Liver (tissue), 10 donors: ENCODE measurements at places on chromosomes 7 and 10.

- DNase-seq, result no peak
- no peaks in the 10 kb centered on the region for H3K27me3 ChIP-seq
- no peak overlapping the region for H3K27ac ChIP-seq
- H3K4me3 ChIP-seq, result no peak overlapping the region
- no peaks in the 10 kb centered on the region for H3K36me3 ChIP-seq
- H3K4me1 ChIP-seq, result no peaks in the 10 kb centered on the region
These were observed 292.5 kb downstream of the TCERG1L start for GRCh38 chr10:131018886-131019500.

- no peak overlapping the region for H3K27ac ChIP-seq
- no peak overlapping the region for H3K4me3 ChIP-seq
- H3K27me3 ChIP-seq, result no peaks in the 10 kb centered on the region
- DNase-seq, result no peak
- H3K4me1 ChIP-seq, result no peaks in the 10 kb centered on the region
- H3K36me3 ChIP-seq, result no peaks in the 10 kb centered on the region
These were observed 484.2 kb downstream of the PLXNA4 start for GRCh38 chr7:132092106-132092505.

GRCh38 chr10:94546049-94546900 is 687 bp downstream of the HELLS start:
- DNase-seq, result no peak
- peak overlapping the region; percentile 82 for H3K4me3 ChIP-seq
- H3K4me1 ChIP-seq, result peaks cover 19% of the 10 kb centered on the region
- no peak overlapping the region for H3K27ac ChIP-seq
- no peaks in the 10 kb centered on the region for H3K36me3 ChIP-seq
- no peaks in the 10 kb centered on the region for H3K27me3 ChIP-seq

- peaks cover 5% of the 10 kb centered on the region for H3K36me3 ChIP-seq
- H3K4me1 ChIP-seq, result no peaks in the 10 kb centered on the region
- H3K27ac ChIP-seq, result no peak overlapping the region
- no peak overlapping the region for H3K4me3 ChIP-seq
- DNase-seq, result no peak
These were observed 27.5 kb downstream of the ELFN1 start for GRCh38 chr7:1697499-1698125.

DNA sequence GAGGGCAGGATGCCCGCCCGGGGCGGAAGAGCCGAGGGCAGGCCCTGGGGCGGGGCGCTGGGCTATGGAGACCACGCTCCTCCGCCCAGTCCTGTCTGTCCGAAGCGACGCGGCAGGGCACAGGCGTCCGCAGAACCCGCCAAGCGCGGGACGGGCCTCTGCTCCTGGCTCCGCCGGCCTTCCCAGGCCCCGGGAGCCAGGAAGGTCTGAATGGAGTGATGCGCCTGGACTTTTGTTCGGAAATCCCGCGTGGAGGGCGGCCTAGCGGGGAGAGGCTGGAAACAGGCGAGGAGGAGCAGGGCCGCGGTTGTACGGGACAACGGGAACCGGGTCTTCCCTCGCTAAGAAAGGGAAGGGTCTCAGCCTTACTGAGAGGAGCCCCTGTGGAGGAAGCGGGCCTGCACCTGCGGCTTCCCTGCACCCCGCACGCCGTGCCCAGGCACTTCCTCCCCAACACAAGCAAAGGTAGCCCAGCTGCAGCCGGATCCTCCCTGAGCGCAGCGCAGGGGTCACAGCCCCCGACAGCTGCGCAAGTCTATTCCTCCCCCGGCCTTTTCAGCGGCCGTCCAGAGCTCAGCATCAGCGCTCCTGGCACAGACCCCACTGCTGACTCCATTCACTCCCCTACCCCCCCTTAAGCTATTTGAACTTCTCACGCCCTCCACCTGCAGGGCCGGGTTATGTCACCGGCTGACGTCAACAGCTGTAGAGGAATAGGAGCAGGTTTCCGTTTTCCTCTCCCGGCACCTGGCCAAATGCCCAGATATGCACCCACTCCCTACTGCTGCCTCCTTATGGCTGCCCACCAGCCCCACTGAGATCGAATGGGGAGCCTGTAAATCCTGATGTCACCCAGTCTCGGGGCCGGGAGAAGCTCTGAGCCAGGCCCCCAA is 143.2 kb upstream of the RET start:
- H3K4me3 ChIP-seq, result no peak overlapping the region
- H3K4me1 ChIP-seq, result peaks cover 7% of the 10 kb centered on the region

DNA sequence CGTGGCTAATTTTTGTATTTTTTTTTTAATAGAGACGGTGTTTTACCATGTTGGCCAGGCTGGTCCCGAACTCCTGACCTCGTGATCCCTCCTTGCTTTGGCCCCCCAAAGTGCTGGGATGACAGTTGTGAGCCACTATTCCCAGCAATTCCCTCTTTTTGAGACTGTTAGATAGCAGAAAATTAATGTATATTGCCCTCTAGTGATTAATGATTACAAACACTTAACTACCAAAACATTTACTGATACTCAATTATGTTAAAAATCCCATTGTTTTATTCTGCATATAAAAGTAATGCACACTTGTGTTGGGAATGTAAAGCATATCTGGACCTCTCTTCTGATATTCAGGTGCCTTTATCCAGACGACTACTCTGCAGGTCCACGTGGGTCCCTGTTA is 41.2 kb upstream of the COBL start:
- no peak overlapping the region for H3K4me3 ChIP-seq
- H3K27me3 ChIP-seq, result no peaks in the 10 kb centered on the region
- peaks cover 18% of the 10 kb centered on the region for H3K4me1 ChIP-seq
- H3K36me3 ChIP-seq, result no peaks in the 10 kb centered on the region

DNA sequence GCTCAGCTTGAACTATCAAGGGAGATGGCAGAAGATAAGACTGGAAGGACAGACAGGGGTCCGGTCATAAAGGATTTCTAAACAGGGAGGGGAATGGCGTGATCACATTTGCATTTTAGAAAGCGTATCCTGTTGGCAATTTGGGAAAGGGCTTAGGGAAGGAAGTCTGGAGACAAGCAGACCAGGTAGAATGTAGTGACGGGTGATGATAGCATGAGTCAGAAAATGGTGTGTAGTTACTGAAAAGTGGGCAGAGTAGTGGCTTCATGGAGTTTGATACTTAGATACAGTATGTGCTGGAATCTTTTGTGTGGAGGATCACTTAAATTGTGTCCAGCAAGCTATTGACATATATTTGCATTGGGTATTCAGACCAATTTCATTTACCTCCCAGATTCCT is 61.2 kb downstream of the LRGUK start:
- no peak overlapping the region for H3K27ac ChIP-seq
- peaks cover 5% of the 10 kb centered on the region for H3K4me1 ChIP-seq

DNA sequence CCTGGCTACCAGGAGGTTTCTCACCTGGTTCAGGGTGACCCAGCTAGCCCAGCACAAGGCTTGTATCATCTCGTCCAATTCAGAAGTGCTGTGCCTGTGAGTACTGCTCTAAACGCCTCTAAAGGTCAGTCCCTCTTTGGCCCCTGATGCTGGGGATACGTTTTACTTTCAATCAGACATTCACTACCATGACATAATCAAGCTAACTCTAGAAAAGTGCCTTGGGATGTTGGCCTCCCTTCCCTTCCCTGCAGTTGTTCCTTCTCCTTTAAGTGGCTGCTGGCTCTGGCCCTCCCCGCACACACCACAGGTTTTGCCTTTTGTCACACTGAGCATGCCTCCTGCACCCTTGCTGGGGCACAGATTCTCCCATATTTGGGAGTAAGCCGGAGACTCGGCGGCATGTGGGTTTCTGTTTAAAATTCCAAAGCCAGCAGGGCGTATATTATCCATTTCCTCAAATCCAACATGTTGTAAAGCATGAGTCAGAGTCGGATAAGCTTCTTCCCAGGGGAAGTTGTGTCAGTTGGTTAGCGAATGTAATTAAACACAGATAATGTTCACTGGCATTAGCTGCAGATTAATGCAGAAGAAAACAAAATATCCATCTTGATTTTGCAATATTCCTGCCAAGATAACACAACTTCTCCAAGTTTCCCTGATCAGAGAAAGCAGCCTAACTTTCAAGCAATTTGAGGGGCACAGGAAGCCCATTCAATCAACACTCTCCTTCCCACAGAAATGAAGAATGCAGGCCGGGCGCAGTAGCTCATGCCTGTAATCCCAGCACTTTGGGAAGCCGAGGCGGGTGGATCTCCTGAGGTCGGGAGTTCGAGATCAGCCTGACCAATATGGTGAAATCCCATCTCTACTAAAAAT is 31.8 kb upstream of the VCL start:
- H3K27me3 ChIP-seq, result no peaks in the 10 kb centered on the region
- H3K36me3 ChIP-seq, result no peaks in the 10 kb centered on the region
- no peaks in the 10 kb centered on the region for H3K4me1 ChIP-seq
- H3K4me3 ChIP-seq, result no peak overlapping the region

DNA sequence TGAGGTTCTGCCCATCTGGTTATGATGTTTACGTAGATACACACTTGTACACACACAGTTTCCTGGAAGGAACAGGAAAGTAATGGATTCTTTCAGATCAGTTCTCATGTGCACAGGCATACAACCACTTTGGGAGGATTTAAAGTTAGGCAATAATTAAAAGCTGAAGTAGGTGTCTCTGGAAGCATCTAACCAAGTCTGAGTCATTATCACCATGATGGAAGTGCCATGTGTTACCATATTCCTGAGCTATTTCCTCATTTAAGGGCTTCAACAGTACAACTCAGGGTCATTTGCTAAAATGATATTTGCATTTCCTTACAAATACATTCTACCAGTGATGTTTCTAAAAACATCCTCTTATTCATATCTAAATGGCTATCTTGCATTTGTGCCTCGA is 41.4 kb upstream of the BET1 start:
- no peak overlapping the region for H3K27ac ChIP-seq
- H3K27me3 ChIP-seq, result peaks cover 3% of the 10 kb centered on the region
- no peak for DNase-seq
- H3K4me3 ChIP-seq, result no peak overlapping the region

- H3K4me1 ChIP-seq, result peaks cover 9% of the 10 kb centered on the region
- DNase-seq, result peak; percentile 23
- H3K4me3 ChIP-seq, result no peak overlapping the region
- H3K36me3 ChIP-seq, result peaks cover 9% of the 10 kb centered on the region
These were observed 21.2 kb downstream of the ZMIZ2 start for GRCh38 chr7:44769776-44770294.

DNA sequence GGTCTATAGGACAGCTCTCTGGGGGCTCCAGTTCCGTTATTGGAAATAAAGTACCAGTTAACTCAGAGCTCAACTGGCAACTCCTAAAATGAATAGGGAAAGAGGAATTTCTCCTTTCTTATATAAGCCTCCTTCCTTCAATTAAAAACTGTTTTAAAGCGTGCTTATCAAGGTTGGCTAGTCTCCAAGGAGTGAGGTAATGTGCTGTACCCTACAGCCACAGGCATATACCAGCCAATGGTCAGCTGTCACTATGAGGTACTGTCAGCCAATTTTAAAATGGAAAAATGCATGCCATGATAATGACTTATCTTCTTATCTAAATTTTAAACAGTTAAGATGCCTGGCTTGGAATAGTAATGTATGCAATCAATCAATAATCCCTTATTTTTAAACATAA is 76.2 kb downstream of the PLCE1 start:
- H3K27ac ChIP-seq, result no peak overlapping the region
- H3K27me3 ChIP-seq, result no peaks in the 10 kb centered on the region
- H3K4me1 ChIP-seq, result peaks cover 7% of the 10 kb centered on the region

DNA sequence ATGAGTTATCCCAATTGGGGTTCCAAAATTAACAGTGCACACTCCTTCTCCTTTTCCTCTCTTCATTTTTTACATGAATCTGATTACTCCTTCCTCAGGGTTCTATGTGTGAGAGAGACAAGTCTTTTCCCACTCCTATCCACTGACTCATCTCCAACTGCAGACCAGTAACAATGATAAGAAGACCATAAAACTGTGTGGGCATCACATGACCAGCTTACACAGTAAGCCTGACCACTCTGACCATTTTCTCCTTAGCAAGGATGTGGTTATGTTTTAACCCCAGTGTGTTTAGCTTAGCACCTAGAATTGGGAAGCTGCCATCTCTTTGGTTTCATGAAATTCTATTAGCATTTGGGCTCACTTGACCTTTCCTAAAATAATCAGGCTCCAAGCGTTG is 145.0 kb upstream of the CALCR start:
- no peak overlapping the region for H3K4me3 ChIP-seq
- H3K27me3 ChIP-seq, result no peaks in the 10 kb centered on the region
- H3K4me1 ChIP-seq, result no peaks in the 10 kb centered on the region
- no peak overlapping the region for H3K27ac ChIP-seq
- H3K36me3 ChIP-seq, result no peaks in the 10 kb centered on the region
- DNase-seq, result no peak

- H3K4me1 ChIP-seq, result peaks cover 3% of the 10 kb centered on the region
- no peaks in the 10 kb centered on the region for H3K36me3 ChIP-seq
- peak overlapping the region; percentile 10 for H3K27ac ChIP-seq
- no peaks in the 10 kb centered on the region for H3K27me3 ChIP-seq
These were observed 289.7 kb downstream of the FRMD4A start for GRCh38 chr10:14040787-14041631.

- H3K27ac ChIP-seq, result no peak overlapping the region
- H3K4me3 ChIP-seq, result no peak overlapping the region
- no peaks in the 10 kb centered on the region for H3K36me3 ChIP-seq
These were observed 107.3 kb downstream of the ZMIZ1 start for GRCh38 chr10:79176052-79176501.

DNA sequence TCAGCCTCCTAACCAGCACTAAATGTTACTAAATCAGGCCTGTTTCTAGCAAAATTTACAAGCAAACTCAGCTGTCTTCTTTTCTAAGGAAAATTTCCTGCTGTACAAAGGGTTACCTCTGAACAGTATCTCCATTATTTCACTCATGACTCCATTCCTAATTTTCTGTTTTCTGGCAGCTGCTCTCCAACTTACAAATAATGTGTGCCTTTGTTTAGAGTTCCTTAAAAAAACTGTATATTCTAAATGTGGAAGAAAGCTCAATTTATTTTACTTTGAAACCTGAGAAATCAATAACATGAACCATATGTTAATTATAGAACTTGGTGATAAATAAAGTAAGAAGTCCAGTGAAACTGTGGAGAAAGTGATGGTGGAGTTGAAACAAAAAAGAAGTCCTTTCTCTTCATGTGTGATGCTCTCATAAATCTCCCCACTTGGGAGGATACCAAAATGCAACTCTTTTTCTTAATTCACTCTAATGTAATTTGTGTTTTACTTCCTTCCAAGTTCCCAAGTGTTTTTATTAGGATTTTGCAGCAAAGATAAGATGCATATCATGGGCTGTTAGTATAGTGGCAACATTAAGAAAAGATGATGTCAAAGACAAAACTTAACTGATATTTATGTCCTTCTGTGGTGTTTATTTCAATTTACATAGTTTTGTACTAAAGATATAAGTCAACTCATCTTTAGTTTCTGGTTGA is 74.8 kb downstream of the CDK6 start:
- H3K4me3 ChIP-seq, result no peak overlapping the region
- no peak overlapping the region for H3K27ac ChIP-seq
- H3K27me3 ChIP-seq, result no peaks in the 10 kb centered on the region
- no peak for DNase-seq
- no peaks in the 10 kb centered on the region for H3K36me3 ChIP-seq

GRCh38 chr7:75969182-75969581 is 25.2 kb downstream of the TMEM120A start:
- peaks cover 69% of the 10 kb centered on the region for H3K4me1 ChIP-seq
- DNase-seq, result no peak
- H3K27me3 ChIP-seq, result no peaks in the 10 kb centered on the region
- peak overlapping the region; percentile 83 for H3K27ac ChIP-seq
- no peak overlapping the region for H3K4me3 ChIP-seq
- peaks cover 21% of the 10 kb centered on the region for H3K36me3 ChIP-seq

- no peaks in the 10 kb centered on the region for H3K36me3 ChIP-seq
- H3K4me1 ChIP-seq, result no peaks in the 10 kb centered on the region
- no peak for DNase-seq
- H3K27me3 ChIP-seq, result no peaks in the 10 kb centered on the region
These were observed 262.8 kb downstream of the LRMDA start for GRCh38 chr10:75694269-75694668.
